ENCODE measurements at places on chromosomes 1 and 21.

- DNase-seq, result no peak
These were observed 42.8 kb downstream of the RTCA start for GRCh38 chr1:100308777-100309176.

GRCh38 chr1:13802782-13803545 lies 103.0 kb downstream of the PRDM2 start:
- DNase-seq, result no peak

GRCh38 chr1:92480200-92480812 lies 6.4 kb downstream of the GFI1 start:
- no peak for DNase-seq

DNA sequence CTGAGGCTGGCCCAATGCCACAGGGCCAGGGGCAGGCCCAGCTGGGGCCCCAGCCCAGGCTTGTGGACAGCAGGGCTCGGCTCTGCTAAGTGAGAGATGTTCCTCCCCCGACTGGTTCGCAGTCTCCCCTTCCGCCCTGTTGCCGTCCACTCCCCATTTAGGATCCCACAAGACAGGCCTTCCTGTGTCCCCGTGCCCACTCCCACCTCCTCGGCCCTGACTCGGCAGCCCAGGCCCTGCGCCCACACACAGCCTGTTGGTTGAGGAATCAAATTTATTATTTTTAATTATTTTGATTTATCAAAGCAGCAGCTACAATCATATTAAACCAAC lies 78.4 kb downstream of the CASZ1 start:
- no peak for DNase-seq

DNA sequence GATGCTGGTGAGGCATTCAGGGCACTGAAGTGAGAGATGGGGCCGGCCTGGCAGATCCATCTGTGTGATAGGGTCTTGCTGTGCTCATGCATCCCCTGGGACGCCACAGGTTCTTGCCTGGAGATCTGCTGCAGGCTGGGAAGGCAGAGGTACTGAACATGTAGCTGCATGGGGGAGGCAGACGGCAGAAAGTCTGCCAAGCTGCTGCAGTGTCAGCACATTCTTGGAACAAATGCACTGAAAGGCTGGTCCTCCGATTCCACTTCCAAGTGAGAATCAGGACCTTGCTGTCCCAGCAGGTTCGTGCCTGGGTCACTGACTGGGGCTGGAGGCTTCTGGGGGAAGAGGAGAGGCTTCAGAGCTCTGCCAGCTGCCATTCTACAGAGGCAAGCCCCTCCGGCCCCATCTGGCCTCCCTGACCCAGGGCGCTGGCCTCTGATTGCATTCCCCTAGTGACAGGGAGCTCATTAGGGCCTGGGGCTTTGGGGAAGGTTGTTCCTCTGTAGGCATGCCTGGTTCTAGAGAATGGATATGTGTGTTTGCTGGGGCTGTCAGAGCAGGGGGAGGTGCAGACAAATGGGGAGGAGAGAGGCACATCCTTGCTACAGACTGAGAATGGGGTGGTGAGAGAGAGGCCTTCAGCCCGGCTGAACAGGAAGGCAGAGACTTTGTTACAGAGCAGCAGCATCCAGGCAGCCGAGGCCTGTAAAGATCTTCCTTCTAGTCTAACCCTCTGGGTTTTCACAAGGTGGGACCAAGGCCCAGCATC lies 174.0 kb downstream of the TRABD2B start:
- DNase-seq, result no peak

DNA sequence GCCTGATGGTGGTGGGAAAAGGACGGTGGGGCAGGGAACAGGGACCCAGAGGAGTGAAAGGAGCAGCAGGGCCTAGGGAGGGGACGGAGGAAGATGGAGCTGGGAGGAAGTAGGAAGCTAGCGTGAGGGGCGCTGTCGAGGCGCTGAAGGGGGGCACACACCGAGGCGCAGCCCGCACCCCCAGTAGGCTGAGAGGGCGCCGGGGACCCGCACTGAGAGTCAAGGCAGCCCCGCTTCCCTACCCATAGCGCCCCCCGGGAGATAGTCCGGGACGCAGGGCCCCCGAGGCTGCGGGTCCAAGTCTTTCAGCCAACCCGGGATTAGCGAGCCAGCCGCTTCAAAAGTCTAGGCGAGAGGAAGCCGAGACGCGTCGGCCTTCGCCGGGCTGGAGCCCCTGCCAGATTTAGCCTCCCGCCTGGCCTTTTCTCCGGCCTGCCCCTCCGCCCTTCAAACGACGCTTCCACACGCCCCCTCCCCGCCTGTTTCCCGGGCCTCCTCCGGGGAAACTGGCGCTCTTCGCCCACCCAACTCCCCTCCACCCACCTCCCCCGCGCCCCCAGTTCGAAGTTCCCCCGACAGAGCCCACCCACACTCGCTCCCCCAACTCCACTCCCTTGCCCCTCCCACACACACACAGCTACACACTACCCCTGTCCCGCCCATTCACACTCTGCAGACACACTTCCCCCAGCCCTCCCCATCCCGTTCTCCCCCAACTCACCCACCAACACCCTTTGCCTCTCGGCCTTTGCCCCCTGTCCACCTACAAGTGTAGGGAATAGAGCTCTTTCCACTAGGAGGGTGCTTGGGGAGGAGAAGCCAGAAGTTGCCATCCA lies 7.8 kb upstream of the PROX1 start:
- no peak for DNase-seq

- DNase-seq, result no peak
These were observed 138.3 kb downstream of the NTMT2 start for GRCh38 chr1:170284016-170284415.
